ENCODE measurements at places on chromosomes 4 and X.

- no peak for DNase-seq
These were observed 96.8 kb downstream of the ARSJ start for GRCh38 chr4:113882668-113883067.

DNA sequence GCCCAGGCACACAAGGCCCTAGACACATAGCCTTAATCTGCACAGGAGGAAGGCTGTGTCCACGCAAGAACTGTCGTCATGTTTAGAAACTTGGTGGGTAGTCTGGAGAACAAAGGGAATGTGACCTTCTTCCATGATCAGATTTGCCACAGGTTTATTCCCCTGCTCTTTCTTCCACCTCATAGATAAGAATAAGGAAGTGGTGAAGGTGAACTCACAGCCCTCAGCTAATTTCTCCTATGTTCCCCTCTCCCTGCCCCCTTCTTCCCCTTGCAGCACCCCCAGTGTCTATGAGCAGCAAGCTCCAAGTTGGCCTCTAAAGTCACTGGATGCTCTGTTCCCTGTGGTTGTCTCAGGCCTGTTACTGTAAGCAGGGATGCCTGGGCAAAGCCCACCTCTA, 39.8 kb upstream of the LAS1L start:
- DNase-seq, result no peak

DNA sequence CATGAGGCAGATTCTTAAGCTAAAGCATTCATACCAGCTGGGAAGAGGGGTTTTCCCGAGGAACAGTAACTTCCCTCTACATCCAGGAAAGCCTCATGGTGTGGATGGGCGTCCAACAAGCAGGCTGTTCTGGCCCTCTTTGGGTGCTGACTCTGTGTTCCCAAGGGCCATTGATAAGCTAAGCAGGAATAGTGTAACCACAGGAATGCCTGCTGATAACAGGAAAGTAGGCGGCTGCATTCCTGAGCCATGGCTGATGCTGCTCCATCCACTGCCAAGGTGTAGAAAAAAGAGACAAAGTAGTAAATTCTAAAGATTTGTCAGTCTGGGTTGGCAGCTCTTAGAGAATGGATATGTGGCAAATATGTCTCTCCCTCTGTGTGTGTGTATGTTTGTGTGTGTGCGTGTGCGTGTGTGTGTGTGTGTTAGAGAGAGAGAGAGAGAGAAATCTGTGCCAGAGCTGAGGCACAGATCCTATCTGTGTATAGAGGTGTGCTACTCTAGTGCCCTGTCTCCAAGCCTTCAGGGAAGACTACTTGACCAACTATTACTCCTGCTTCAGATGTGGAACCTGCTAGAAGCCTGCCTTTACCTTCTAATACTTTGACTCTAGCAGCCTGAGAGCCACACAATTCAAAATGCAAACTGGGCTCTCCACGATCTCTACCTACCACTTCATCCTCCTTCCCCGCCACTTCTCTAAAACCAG, 353.1 kb upstream of the NR3C2 start:
- no peak for DNase-seq

GRCh38 chrX:63434206-63434605, 83.1 kb upstream of the SPIN4 start:
- DNase-seq, result no peak

GRCh38 chrX:49003696-49004095, 1.6 kb upstream of the GRIPAP1 start:
- DNase-seq, result no peak

DNA sequence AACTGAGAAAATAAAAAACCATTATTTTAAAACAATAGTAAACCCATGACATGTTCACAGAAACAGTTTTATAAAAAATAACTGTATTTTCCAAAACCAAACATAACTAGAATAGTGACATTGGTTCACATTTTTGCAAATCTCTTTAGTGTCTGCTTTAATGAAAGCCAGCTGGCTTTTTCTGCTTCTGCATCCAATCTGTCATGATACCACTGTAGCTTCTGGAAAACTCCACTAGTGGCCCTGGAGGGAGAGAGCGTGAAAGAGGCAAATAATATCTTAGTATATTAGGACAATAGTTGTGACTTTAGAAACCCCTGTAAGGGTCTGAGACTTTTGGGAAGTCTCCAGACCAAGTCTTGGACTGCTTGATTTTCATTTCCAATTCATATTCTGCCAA, 31.1 kb downstream of the FGFBP1 start:
- DNase-seq, result no peak

DNA sequence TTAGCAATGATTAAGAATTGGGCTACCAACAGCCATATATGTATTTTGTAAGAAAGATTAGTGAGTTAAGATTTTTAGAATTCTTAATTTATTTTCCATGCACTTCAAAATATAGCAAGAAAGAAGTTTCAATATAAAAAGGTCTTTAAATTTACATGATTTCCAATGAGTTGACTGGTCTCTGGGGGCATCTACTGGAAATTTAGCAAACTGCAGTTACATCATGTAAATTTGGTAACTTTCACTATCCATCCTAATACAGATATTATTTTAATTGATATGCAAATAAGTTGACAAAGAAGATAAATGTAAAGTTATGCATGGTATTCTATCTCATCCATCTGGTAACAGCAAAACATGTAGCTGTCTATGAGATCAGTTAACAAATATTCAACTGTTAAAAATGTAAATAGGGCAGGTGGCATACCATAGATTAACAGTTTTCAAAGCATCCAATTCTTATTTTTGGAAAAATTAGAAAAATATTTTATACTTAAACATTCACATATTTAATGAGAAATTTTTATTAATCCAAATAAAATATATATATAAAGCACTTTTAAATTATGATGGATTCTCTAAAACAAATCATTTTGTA, 29.1 kb downstream of the TTC29 start:
- DNase-seq, result no peak

DNA sequence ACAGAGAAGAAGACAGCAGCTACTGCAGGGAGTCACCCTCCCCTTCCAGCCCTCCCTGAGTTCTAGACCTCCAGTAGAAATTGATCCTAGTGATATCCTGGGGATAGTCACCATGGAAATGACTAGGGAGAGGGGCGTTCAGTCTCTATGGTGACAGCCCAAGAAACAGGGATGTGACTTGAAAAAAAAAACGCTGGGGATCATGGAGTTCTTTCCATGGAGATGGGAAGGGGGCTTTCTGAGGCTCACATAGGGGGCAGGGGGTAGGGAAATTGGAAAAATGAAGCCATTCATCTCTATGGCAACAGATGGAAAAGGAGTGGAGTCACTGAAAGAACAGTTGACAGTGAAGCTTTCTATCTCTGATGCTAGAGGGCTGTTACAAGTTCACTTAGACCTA, 28.0 kb upstream of the IGBP1 start:
- DNase-seq, result no peak

GRCh38 chr4:153521478-153521877, 55.3 kb downstream of the TMEM131L start:
- no peak for DNase-seq

DNA sequence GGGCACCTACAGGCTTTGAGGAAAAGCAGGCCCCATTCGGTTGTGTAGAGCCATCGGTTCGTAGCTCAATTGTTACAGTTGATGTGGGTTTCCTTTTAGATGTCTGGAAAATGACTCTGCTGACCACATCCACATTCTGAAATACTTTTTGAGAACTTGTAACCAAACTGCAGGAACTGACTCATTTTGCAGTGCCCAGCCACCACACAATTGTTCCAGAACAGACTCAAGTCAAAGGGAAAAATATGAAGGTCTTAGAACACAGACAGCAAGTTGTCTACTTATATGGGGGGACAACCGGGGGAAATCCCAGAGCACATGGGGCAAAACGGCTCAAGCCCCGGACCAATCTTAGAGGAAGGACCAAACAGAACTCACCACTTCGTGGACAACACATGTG, 557.6 kb upstream of the DIPK2B start:
- no peak for DNase-seq

GRCh38 chr4:960140-960635, 13.2 kb downstream of the DGKQ start:
- no peak for DNase-seq

GRCh38 chr4:134628066-134628465, 426.5 kb upstream of the PABPC4L start:
- no peak for DNase-seq

DNA sequence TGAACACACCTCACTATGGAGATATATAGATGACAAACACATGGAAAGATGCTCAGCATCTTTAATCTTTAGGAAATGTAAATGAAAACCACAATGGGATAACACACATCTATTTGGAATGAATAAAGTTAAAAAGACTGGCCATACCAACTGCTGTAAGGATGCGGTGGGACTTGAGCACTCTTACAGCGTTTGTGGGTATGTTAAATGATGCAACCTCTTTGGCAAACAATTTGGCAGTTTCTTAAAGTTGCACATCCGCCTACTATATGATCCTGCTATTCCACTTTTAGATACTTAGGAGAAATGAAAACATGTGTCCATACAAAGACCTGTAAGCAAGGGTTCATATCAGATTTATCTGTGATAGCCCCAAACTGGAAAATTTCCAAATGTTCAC, 50.7 kb downstream of the MRPL1 start:
- DNase-seq, result no peak

DNA sequence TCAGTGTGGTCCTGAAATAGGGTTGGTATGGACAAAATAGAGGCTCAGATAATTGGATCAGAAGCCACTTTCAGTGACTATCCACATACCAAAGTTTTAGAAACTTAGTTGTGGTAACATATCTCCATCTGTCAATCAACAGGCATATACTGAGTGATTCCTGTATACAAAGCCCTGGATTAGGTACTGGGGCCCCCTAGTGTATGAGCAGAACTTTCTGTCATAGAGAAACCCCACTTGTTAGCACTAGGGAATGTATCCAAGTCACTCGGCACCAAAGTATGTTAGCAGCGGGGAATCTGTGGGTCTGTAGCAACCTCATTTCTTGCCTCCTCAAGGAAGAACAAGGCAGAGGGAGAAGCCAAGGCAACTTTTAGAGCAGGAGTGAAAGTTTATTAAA, 50.7 kb downstream of the MAP7D3 start:
- no peak for DNase-seq

- no peak for DNase-seq
These were observed 152.6 kb downstream of the VCX3A start for GRCh38 chrX:6382284-6382683.

Data from occipital lobe (tissue), 3 donors.